Stimulated activated naive B cell treated with anti-CD40 and anti-IgM and Interleukin-4, amounts not matched to agents 10 μg/mL and 1 μg/mL and 100 μg/mL, for 72 hours (primary cell): ENCODE measurements at places on chromosomes 11 and 22.

DNA sequence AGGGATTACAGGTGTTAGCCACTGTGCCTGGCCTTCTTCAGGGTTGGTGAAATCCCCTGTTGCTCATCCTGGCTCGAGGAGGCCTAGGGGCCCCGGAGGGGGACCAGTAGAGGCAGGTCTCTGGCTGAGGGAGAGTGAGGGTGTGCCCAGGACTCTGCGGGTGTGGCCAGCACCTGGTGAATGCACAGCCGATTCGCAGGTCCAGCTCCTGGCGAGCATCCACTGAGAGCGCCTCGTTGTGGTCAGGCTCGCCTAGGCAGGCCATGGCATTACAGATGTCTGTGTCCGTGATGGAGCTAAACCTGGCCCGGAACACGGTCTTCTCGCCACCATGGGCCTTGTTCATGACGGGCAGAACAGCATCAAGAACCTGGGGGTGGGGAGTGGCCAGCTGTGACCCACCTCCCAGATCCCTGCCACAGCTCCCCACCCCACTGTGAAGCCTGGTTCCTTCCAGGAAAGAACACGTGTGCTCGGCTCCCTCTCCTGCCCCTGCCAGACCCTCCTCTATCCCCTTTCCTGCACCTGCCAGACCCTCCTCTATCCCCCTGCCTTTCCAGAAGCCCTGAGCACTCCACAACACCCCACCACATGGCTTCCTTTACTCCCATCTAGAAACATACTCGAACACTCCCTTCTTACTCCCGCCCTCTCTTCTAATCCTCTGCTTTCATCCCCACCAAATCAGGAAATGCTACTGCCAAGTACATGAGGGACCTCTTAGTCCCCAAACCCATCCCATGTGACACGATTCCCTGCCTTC lies 12.4 kb downstream of the TOP3B start:
- no peaks in the 10 kb centered on the region for H3K27me3 ChIP-seq
- H3K4me3 ChIP-seq = no peak overlapping the region
- H3K27ac ChIP-seq = peak overlapping the region; percentile 59
- H3K36me3 ChIP-seq = peaks cover 61% of the 10 kb centered on the region

GRCh38 chr22:38034278-38034882 lies 22.8 kb upstream of the PICK1 start:
- no peak overlapping the region for H3K4me3 ChIP-seq
- H3K4me1 ChIP-seq = no peaks in the 10 kb centered on the region
- no peaks in the 10 kb centered on the region for H3K27me3 ChIP-seq
- H3K36me3 ChIP-seq = peaks cover 2% of the 10 kb centered on the region

GRCh38 chr11:67999201-67999629 lies 4.7 kb downstream of the UNC93B1 start:
- H3K4me1 ChIP-seq = peaks cover 80% of the 10 kb centered on the region
- H3K36me3 ChIP-seq = peaks cover 40% of the 10 kb centered on the region
- no peak overlapping the region for H3K27ac ChIP-seq
- DNase-seq = no peak
- H3K27me3 ChIP-seq = no peaks in the 10 kb centered on the region
- H3K4me3 ChIP-seq = no peak overlapping the region

- peaks cover 20% of the 10 kb centered on the region for H3K27me3 ChIP-seq
- no peaks in the 10 kb centered on the region for H3K36me3 ChIP-seq
- H3K4me1 ChIP-seq = no peaks in the 10 kb centered on the region
These were observed 127.3 kb downstream of the MORC2 start for GRCh38 chr22:30841273-30841672.

DNA sequence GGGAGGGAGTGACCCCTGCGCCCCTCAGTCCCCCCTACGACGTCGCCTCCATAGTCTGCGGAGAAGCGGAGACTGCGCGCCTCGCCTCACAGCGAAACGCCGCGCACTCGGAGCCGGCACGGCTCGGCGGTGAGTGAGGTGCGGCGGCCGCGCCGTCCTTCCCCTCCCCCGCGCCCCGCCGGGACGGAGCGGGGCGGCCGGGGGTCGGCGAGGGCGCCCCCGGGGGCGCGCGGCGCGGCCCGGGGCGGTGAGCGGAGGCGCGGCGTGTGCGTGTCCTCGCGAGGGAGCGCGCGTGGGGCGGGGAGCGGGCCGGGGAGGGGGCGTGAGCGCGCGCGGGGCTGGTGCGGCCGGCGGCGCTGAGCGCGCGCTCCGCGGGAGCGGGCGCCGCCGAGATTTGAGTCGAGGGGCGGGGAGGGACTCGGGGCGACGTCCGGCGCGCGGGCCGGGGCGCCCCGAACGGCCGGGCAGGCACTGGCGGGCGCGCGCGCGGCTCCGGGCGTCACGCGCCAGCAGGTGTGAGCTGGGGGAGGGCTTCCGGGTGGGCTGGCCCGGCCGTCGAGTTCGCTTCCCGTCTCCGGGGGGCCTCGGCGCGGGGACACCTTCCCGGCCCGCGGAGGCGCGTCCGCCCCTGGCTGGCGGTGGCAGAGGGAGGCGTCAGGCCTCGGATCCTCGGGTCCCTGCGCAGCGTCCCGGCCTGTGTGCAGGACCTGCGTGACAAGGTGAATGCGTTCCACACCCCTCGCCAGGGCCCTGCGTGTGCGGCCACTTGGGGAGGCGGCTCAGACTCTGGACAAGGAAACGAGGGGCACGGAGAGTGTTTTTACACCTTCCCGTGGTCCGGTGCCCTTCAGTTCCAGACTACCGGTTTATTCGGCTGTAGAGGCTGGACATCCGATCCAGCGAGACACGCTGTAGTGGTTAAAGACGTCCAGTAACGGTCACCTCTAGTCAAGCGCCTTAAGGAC lies 50.4 kb downstream of the FAM83F start:
- H3K27me3 ChIP-seq = no peaks in the 10 kb centered on the region
- peaks cover 25% of the 10 kb centered on the region for H3K4me1 ChIP-seq
- DNase-seq = peak; percentile 80
- peaks cover 1% of the 10 kb centered on the region for H3K36me3 ChIP-seq

DNA sequence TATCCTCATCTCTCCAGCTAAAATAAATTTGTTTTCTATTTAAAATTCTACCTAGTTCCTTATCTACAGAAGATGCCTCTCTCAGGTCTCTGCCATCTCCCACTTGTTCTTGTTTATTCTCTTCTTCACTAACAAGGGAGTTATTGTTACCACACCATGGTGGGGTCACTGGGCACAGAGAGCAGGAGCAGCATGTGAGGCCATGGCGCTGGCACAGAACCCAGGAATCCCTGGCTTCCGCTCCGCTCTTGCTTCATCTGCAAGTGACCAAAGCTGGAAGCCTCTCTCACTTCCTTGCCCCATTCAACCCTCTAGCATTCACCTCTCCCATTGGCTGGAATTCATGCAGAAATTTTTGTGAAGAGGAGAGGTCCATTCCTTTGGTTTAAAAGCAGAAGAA lies 190.7 kb upstream of the NCAM1 start:
- H3K36me3 ChIP-seq = no peaks in the 10 kb centered on the region
- no peak overlapping the region for H3K4me3 ChIP-seq
- no peak overlapping the region for H3K27ac ChIP-seq
- peaks cover 5% of the 10 kb centered on the region for H3K27me3 ChIP-seq

DNA sequence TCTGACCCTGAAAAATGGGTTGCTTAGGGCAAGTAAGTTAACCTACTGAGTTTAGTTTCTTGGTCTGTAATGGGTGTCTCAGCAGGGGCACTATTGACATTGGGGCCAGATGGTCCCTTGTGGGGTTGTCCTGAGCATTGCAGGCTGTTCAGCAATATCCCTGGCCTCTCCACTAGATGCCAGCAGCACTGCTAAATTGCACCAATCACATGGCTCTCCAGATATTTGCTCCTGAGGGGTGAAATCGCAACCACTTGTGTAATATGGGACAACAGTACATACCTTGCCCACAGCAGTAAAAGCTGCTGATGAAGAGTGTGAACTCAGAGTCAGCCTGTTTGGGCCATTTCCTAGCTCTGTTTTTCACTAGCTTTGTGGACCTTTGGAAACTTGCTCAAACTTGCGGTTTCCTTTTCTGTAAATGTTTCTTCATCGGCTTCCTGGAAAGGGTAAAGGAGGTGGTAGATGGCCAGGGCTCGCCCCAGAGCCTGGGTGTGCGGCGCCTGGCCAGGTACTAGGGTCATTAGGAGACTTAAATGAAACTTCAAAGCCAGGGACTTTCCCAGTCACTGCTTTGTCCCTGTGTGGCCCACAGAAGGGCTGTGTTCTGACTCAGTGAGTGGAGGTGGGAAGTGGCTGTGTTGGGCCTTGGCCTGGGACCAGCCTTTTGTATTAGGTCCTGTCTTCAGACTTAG lies 13.0 kb downstream of the NCF4 start:
- H3K36me3 ChIP-seq = peaks cover 66% of the 10 kb centered on the region
- peak overlapping the region; percentile 91 for H3K27ac ChIP-seq
- H3K4me1 ChIP-seq = peaks cover 26% of the 10 kb centered on the region
- H3K27me3 ChIP-seq = no peaks in the 10 kb centered on the region

GRCh38 chr11:79097246-79097875 lies 343.5 kb downstream of the TENM4 start:
- H3K4me3 ChIP-seq = no peak overlapping the region
- H3K27ac ChIP-seq = no peak overlapping the region
- no peaks in the 10 kb centered on the region for H3K4me1 ChIP-seq
- peaks cover 11% of the 10 kb centered on the region for H3K27me3 ChIP-seq
- no peaks in the 10 kb centered on the region for H3K36me3 ChIP-seq

GRCh38 chr11:44689265-44689664 lies 37.5 kb upstream of the TSPAN18 start:
- no peaks in the 10 kb centered on the region for H3K36me3 ChIP-seq
- no peak overlapping the region for H3K4me3 ChIP-seq
- peaks cover 16% of the 10 kb centered on the region for H3K4me1 ChIP-seq

GRCh38 chr11:64751580-64751979 lies 7.6 kb upstream of the RASGRP2 start:
- H3K27me3 ChIP-seq = no peaks in the 10 kb centered on the region
- H3K4me3 ChIP-seq = no peak overlapping the region
- H3K36me3 ChIP-seq = peaks cover 43% of the 10 kb centered on the region
- peaks cover 43% of the 10 kb centered on the region for H3K4me1 ChIP-seq
- no peak for DNase-seq
- no peak overlapping the region for H3K27ac ChIP-seq

DNA sequence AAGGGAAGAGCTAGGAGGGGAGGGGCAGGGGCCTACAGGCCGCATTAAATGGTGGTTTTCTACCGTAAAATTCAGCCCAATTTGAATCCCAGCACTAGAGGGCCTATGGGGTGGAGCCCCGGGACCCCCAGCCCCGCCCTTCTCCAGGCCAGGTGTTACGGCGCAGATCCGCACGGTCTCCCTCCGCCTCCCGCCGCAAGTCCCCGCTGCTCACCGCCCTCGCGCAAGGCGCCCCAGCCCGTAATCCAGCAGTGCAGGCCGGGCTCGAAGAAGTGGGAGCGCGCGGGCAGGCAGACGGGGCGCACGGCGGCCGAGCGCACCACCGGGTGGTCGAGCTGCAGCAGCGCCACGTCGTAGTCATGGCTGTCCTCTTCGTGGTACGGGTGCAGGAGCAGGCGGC lies 17.3 kb downstream of the KCTD17 start:
- DNase-seq = no peak
- no peak overlapping the region for H3K27ac ChIP-seq
- no peaks in the 10 kb centered on the region for H3K4me1 ChIP-seq
- H3K4me3 ChIP-seq = no peak overlapping the region
- H3K27me3 ChIP-seq = peaks cover 12% of the 10 kb centered on the region
- H3K36me3 ChIP-seq = peaks cover 10% of the 10 kb centered on the region

DNA sequence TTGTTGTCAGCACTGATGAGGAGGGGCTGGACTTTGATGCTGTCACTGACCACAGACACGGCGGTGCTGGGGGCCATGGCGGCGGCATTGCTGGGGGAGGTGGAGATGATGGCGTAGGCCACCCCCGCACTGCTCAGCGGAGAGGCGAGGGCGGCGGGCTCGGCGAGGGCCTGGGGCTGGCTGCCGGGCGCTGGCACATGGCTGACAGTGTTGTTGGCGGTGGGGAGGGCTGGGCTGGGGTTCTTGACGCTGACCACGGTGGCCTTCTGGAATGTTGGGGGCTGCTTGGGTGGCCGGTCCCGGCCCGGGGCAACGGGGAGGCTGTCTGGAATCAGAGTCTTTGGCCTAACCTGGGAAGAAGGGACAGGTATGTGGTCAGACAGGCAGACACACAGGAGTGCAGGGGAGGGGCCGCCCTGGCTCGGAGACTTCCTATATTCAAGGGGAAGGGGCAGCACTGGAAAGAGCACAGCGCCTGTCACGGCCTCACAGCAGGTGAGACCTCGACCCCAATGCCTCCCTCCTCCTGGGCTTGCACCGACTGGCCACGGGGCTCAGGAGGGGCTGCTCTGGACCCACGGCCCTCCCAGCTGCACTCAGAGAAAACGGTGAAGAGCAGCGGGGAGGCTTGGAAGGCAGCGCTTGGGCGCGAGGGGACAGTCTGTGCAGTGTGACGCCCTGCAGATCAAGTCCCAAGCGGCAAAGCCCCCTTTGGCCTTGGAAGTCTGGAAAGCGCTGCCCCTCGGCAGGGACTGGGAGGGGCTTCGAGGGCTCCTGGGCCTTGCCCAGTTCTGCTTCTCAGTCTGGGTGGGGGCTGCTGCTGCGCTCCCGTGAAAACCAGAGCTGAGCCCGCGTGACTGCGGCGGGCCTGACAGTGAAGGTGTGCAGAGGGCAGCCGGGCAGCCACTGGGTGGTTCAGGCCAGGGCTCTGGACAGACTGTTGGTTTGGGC lies 93.2 kb downstream of the PHF21B start:
- peaks cover 4% of the 10 kb centered on the region for H3K36me3 ChIP-seq
- H3K27ac ChIP-seq = no peak overlapping the region
- no peak overlapping the region for H3K4me3 ChIP-seq
- H3K27me3 ChIP-seq = peaks cover 4% of the 10 kb centered on the region
- DNase-seq = no peak

DNA sequence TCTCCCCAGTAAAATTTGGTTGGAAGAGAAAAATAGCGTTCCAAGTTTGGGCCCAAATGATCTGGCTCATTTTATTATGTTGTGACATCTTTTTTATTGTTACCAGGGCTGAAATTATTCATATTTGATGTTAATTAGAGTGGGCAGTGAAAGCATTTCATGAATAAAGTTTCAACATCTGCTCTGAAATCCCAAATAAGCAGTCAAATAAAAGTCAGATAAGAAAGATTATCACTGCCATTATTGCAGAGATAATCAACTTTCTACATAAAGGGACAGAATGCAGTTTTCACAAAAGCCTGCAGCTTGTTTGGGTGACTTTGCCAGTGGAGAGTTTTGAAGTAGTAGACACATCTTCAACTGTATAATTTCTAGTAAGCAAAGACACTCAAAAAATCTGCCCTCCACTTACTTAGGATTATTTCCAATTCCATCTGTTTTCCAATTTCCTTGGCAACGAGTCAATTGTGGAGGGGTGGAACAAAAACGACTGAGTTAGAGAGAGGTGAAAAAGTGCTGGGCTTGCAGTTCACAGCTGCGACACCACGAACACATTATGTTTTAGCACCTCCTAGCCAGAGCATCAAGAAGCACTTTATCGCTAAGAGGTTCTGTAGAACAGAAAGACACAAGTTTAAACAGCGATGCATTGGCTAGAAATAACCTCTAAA lies 9.0 kb downstream of the TECTA start:
- H3K4me3 ChIP-seq = no peak overlapping the region
- H3K4me1 ChIP-seq = peaks cover 9% of the 10 kb centered on the region
- no peak overlapping the region for H3K27ac ChIP-seq
- peaks cover 34% of the 10 kb centered on the region for H3K27me3 ChIP-seq

GRCh38 chr22:37386441-37386840 lies 40.8 kb downstream of the ELFN2 start:
- peaks cover 53% of the 10 kb centered on the region for H3K27me3 ChIP-seq
- no peak overlapping the region for H3K27ac ChIP-seq
- H3K4me3 ChIP-seq = no peak overlapping the region
- H3K36me3 ChIP-seq = no peaks in the 10 kb centered on the region
